ENCODE measurements at places on chromosomes 6 and 20.

GRCh38 chr6:163768905-163769304 lies 354.4 kb downstream of the QKI start:
- DNase-seq = no peak

DNA sequence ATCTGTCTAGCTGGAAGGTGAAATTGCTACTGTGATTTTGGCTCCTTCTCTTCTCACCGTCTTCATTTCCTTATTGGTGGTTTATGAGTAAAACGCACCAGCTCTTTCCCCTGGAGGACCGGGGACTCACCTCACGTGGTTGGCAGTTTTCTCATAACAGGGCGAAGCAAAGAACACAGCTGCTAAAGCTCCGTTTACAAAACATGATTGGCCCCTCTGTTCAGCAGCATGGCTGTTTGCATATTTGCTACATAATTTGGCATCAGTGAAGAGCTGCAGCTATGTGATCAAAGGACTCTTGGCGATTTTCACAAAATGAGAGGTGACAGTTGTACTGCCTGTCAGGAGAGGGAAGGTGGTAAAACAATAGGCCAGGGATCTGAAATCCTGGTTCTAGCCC lies 20.5 kb upstream of the TMEM181 start:
- DNase-seq = no peak

DNA sequence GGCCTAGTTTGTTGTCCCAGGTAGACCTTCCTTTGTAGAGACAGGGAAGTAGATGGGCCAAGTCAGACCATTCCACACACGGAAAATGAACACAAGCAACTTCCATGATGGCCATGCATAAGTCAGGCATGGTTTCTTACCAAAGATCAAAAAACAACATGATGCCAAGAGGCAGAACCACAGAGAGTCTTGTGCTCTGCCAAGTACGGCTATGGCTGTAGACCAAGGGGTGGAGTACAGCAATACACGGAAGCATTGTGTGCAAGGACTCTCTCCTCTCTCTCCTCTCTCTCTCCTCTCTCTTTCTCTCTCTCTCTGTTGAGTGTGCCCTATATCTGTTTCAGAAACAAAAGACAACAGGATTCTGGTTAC lies 4.8 kb upstream of the DUSP22 start:
- DNase-seq = no peak

- DNase-seq = no peak
These were observed 206.4 kb upstream of the SUPT3H start for GRCh38 chr6:45584127-45584526.

DNA sequence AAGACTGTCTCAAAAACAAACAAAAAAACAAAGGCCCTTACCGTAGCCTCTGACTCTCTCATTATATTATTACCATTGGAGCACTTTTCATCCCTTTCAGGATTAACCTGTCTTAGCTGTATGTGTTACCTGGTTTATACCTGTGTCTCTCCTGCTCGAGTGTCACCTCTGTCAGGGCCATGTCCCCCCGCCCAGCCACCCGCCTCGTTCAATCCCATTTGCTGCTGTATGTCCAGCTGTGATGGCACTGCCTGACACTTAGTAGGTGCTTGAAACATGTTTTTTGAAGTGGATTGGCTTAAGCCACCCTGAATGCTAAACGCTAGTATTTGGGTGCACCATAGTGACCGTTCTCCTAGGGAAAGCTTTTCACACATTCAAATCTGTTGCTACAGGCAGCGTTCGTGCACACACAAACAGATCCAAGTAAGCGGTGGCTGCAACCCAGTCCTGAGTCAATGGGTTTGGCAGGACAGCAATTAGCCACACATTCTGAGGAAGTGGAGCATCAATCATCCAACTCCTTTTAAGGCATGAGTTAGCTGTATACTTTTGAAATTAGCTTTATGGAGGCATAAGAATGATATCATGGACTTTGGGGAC lies 98.9 kb upstream of the ZNF217 start:
- no peak for DNase-seq

- DNase-seq = no peak
These were observed 4.0 kb upstream of the OGFR start for GRCh38 chr20:62800314-62801259.

DNA sequence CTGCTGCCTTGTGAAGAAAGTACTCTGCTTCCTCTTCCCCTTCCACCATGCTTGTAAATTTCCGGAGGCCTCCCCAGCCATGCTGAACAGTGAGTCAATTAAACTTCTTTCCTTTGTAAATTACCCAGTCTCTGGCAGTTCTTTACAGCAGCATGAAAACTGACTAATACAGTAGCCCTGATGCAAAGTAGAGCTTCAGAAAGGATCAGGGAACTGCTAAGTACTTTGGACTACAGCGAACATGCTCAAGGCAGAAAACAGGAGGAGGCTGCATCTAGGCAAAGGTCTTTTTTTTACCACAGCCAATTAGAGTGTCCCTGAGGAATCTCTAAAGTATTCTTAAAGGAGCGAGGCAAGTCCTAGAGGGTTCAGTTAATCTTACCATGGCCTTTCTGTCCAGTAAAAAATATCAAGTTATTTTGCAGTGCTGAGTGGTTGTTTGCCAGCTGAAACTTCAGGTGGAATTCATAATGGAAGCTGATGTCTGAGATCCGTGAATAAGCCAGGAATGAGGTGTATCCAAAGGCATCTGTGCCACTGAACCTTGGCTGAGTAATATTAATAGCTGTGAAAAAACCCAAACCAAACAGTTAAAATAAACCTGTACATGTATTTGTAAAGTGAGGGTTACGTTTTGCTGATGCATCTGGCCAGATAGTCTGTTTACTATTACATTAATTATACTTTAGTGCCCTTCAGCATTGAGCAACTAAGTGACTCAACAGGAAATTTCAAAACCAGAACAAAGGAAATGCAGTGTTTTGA lies 170.4 kb downstream of the PHF3 start:
- peak; percentile 43 for DNase-seq

DNA sequence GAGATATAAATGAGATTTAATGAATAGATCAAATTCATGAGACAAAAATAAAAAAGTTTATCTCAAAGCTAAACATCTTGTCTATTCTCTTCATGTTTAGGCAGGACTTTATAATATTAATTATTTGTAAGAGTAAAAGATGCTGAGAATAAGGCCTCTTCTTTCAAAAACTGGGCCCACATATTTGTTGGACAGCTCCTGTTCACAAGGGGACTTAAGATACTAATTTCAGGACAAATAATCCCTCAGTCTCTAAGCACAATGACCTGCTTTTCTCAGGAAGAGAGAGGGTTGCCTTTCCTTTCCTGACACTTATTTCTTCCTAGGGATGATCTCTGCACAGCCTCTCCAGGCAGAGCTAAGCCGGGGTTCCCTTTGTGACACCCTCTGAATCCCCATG lies 43.3 kb downstream of the NOX3 start:
- no peak for DNase-seq

DNA sequence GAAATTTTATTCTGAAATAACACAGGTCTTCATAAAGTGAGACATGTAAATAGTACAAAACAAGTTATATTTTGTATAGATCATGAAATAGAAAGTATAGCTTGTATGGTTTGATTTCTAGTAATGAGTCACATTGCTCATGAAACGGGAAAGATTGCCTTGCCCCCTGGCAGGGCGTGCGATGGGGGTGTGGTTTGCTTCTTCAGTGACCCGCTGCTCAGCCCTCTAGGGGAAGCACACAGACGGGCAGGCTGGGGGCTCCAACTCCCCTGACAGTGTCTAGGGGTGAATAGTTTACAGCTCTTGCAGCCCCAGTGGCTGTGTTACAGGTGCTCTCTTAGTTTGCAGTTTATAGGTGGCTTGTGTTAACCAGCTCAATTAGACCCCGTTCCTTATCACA lies 170.5 kb upstream of the RGS17 start:
- DNase-seq = peak; percentile 6

GRCh38 chr20:58478141-58478805 lies 36.9 kb downstream of the APCDD1L start:
- DNase-seq = peak; percentile 50

DNA sequence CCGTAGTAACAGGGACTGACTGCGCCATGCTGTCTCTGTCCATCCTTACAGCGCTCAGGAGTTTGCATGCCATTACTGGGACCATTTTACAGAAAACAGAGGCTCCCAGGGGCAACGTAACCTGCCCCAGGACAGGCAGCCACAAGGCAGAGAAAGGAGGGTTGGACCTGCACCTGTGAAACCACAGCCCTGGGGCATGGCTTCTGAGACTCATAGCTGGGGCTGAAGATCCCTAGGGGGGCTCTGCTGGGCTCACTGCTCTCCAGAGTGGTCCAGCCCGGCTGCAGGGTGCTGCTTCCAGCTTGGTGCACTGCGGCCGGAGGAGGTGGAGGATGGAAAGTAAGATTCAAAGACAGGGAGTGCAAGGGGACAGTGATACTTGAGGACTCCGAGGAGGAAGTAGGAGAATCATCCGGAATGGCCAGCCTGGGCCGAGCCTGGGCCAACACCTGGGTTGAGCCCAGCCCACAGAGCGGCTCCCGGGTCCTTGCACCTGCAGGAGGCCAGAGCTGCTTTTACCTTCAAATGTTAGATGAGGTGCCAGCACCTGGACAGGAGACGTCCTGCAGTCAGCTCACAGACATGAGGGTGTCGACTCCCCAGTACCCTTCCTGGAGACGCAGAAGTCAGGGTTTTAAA lies 183.2 kb downstream of the CDH4 start:
- DNase-seq = no peak

DNA sequence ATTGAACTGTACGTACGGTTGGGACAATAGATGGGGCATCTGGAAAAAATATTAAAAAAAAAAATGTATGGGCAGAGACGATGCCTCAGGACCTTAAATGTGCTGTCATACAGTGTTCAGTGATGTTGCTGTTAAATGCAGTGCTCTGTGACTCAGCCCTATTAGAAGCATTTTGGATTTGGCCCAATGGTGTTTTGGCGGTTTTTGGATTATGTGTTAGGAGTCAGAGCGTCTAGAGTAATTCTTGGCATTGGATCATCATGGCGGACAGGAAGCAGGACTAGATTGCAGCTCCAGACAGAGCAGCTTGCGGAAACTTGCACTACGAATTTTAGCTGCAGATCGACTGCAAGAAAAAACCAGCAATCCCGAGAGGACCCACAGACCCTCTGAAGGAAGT lies 280.0 kb downstream of the SOX4 start:
- peak; percentile 35 for DNase-seq

- no peak for DNase-seq
These were observed 126.0 kb upstream of the TMEM170B start for GRCh38 chr6:11411593-11411992.

DNA sequence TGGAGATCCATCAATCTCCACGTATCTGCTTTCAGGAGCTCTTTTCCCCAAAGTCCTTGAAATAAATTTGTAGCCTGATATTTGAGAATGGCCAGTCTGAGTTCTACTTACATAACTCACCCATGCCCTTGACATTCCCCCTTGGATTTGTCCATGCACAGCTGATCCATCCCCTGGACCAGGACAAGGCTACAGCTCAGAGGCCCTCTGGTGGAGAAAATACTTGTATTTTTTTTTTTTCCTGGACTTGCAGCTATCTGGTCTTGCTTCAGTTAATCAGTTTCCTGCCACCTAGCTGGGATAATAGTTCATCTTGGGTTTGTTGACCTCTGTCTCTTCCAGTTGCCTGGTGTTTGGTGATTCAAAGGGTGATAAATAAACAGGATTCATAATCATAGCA lies 467.6 kb downstream of the DHX35 start:
- DNase-seq = no peak

GRCh38 chr6:1603708-1604107 lies 6.0 kb upstream of the FOXC1 start:
- no peak for DNase-seq

- DNase-seq = no peak
These were observed 85.8 kb downstream of the CEBPB start for GRCh38 chr20:50276119-50277063.

- no peak for DNase-seq
These were observed 4.9 kb downstream of the CENPQ start for GRCh38 chr6:49468042-49468441.

DNA sequence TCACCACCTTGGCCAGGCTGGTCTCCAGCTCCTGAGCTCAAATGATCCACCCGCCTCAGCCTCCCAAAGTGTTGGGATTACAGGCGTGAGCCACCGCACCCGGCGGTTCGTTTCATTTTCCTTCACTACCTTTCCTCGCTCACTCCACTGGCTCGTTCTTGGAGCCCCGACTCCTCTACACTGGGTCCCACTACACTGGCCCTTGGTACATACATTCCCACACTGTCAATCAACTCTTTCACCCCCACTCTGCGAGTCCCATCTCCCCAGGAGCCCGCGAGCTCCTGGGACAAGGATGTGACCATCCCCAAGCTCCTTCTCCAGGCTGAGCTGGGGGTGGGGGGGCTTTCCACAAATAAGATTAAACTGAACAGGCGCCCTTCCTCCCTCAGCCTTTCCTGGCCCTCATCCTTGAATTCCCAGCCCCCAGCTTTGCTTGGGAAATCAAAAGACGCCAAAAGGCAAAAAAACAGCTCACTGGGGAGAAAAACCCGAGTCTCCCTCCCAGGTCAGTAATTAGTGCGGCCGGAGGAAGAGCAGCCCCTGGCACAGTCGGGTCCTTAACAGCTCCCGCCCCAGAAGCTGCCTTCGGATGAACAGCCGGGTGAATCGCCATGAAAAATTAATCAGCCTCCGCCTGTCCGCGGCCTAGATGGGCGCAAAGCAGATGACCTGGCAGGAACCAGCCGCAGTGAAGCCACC lies 42.8 kb upstream of the LY86 start:
- no peak for DNase-seq

- no peak for DNase-seq
These were observed 12.4 kb upstream of the RSPO4 start for GRCh38 chr20:1014471-1014870.

GRCh38 chr6:29336269-29336668 lies 32.4 kb downstream of the OR5V1 start:
- DNase-seq = no peak

DNA sequence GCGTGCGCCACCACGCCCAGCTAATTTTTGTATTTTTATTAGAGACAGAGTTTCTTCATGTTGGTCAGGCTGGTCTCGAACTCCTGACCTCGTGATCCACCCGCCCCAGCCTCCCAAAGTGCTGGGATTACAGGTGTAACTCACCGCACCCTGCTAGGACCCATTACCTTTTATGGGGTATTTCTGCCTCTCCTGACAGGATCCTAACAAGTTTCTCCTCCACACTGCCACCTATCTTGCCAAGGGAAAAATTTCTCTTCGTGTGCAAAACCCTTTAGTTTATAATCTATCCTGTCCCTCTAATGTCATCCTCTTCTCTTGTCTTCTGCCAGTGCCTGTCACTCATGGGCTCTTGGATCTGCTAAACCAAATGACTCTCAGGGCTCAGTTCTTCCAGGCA lies 1.9 kb downstream of the STMND1 start:
- no peak for DNase-seq

DNA sequence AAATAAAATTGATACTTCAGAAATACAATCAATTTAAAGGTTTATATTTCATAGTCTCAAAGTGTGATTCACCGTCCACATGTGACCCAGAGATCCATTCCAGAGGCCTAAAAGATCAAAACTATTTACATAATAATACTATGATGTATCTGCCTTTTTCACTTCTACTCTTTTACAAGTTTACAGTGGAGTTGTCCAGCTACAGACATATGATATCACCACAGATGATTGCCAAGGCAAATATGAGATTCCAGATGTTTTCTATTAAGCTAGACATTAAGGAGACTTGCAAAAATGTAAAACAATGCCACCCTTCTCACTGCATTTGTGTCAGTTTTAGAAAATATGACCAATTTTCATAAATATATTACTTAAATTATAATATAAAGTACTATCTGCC lies 443.7 kb downstream of the GJA1 start:
- DNase-seq = no peak

- DNase-seq = peak; percentile 78
These were observed 32.5 kb downstream of the PRR18 start for GRCh38 chr6:166275714-166276166.

All from urothelium cell line (cell line).